Smooth muscle cell of the coronary artery (primary cell): ENCODE measurements at places on chromosomes 16 and 17. TPM values are rescaled to one million over a fixed set of nuclear protein-coding genes. Genes with fewer than 3 reads are reported as not detected.

The KRT9 gene
- not detected in 2 replicates for total RNA-seq

The SOST gene
- 115 TPM in 1 of 2 replicates, not detected in the other for total RNA-seq

The SAMD14 gene
- 0.35 and 2.2 TPM in 2 replicates for total RNA-seq

The CCL14 gene
- not detected in 2 replicates for total RNA-seq

The KCNG4 gene
- total RNA-seq = not detected in 2 replicates
